ENCODE measurements at places on chromosomes 5 and 9. TPM values are rescaled to one million over a fixed set of nuclear protein-coding genes. Genes with fewer than 3 reads are reported as not detected.
A peak's percentile ranks its signal among the peaks of the same experiment; 100 is the strongest.

DNA sequence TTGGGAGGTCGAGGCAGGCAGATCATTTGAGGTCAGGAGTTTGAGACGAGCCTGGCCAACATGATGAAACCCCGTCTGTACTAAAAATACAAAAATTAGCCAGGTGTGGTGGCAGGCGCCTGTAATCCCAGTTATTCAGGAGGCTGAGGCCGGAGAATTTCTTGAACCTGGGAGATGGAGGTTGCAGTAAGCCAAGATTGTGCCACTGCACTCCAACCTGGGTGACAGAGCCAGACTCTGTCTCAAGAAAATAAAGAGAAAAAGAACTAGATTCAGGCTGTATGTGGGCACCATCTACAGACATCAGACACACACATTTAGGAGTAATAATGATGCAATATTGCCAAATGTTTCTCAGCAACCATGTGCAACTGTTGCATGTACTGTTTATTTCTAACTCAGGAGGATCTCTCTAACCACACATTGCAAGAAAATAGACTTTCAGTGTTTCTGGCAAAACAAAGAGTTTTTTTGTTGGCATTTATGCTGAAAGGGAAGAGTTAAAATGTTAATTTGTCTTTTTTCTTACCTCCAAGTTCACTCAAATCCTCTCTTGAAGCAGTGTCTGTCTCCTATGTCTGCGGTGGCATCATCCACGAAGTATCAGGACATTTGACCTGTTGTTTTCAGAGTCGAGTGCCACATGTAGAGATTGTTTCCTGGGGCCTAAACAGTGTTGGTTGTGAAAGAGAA lies 5.1 kb upstream of the ORM1 start:
- H3K27me3 ChIP-seq: no peaks in the 10 kb centered on the region
- no peak for DNase-seq
- no peaks in the 10 kb centered on the region for H3K36me3 ChIP-seq
- no peak overlapping the region for H3K4me3 ChIP-seq

DNA sequence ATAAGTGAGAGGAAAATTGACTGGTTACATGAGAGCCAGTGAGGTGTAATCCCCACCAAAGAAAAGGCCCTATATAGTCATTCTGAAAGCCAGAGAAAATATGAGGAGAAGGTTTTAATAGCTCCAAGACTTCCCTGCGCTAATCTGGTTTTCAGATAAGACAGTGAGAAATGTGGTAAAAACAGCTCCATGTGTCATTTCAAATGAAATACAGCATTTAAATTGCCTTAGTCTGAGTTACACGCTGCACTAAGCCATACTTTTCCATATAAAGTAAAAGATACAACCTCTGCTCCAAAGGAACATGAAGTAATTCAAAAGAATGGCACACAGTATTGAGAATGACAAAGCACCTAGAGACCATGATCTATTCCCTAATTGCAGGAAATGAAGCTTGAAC lies 378.0 kb upstream of the PDE4D start:
- H3K36me3 ChIP-seq: no peaks in the 10 kb centered on the region
- H3K4me1 ChIP-seq: no peaks in the 10 kb centered on the region
- H3K27me3 ChIP-seq: no peaks in the 10 kb centered on the region
- no peak overlapping the region for H3K4me3 ChIP-seq
- no peak overlapping the region for H3K27ac ChIP-seq
- DNase-seq: no peak

GRCh38 chr9:114785866-114786650 lies 19.8 kb downstream of the TNFSF15 start:
- peaks cover 17% of the 10 kb centered on the region for H3K36me3 ChIP-seq
- no peak for DNase-seq
- H3K4me1 ChIP-seq: no peaks in the 10 kb centered on the region

- DNase-seq: peak; percentile 76
- H3K4me3 ChIP-seq: no peak overlapping the region
These were observed 122.6 kb downstream of the APBA1 start for GRCh38 chr9:69549310-69550202.

GRCh38 chr9:13603921-13604320 lies 324.4 kb upstream of the MPDZ start:
- no peak overlapping the region for H3K27ac ChIP-seq
- H3K4me3 ChIP-seq: no peak overlapping the region
- no peaks in the 10 kb centered on the region for H3K36me3 ChIP-seq
- no peaks in the 10 kb centered on the region for H3K27me3 ChIP-seq
- H3K4me1 ChIP-seq: no peaks in the 10 kb centered on the region

GRCh38 chr9:124849801-124850200 lies 3.5 kb upstream of the WDR38 start:
- H3K4me1 ChIP-seq: peaks cover 5% of the 10 kb centered on the region
- no peak overlapping the region for H3K4me3 ChIP-seq
- H3K27ac ChIP-seq: no peak overlapping the region

- no peak overlapping the region for H3K27ac ChIP-seq
- no peak for DNase-seq
- H3K4me3 ChIP-seq: no peak overlapping the region
- H3K4me1 ChIP-seq: no peaks in the 10 kb centered on the region
- no peaks in the 10 kb centered on the region for H3K27me3 ChIP-seq
These were observed 623.5 kb upstream of the NUDT12 start for GRCh38 chr5:104186100-104186499.

DNA sequence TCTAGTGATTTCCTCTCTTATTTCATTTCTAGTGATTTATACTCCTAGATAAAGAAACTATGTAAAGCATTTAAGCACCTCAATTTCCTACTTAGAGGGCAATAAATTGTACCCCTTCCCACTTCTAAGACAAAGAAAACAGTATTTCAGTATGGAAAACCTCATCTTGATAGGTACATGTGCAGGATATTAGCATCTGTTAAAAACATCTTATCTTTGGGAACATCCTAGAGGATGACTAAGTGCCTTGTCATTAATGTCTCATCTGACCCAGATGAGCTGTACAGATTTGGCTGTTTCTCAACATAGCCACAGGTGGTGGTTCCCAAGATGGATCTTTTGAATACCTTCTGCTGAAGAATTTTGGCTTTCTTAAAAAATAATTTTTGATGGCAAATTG lies 5.7 kb downstream of the MEGF10 start:
- no peak for DNase-seq
- H3K27ac ChIP-seq: no peak overlapping the region
- no peaks in the 10 kb centered on the region for H3K4me1 ChIP-seq
- H3K36me3 ChIP-seq: no peaks in the 10 kb centered on the region
- H3K27me3 ChIP-seq: peaks cover 38% of the 10 kb centered on the region

GRCh38 chr5:1919750-1920149 lies 37.0 kb upstream of the IRX4 start:
- no peaks in the 10 kb centered on the region for H3K27me3 ChIP-seq
- no peak overlapping the region for H3K27ac ChIP-seq
- DNase-seq: no peak
- no peak overlapping the region for H3K4me3 ChIP-seq

GRCh38 chr5:54844266-54844665 lies 141.1 kb downstream of the ESM1 start:
- H3K27me3 ChIP-seq: peaks cover 18% of the 10 kb centered on the region
- no peak overlapping the region for H3K4me3 ChIP-seq
- DNase-seq: no peak
- peaks cover 15% of the 10 kb centered on the region for H3K4me1 ChIP-seq
- H3K36me3 ChIP-seq: no peaks in the 10 kb centered on the region

DNA sequence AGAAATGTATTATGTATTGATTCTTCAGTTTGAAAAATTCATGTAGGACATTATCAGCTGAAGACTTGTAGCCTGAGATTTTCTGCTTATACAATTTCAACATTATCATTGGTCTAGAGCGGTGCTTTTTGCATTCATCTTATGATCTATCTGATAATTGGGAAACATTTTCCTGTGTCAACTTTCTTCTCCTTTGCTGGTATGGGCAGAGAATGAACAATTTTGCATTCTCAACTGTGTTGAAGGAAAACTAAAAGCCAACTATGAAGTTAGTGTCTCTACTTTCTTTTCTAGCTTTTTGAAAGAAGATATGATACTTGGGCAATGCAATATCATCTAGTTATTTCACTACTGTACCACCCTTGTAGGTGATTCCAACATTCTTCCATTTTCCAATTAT lies 10.3 kb downstream of the ZFR start:
- H3K4me3 ChIP-seq: no peak overlapping the region
- DNase-seq: no peak
- H3K27ac ChIP-seq: no peak overlapping the region
- H3K4me1 ChIP-seq: peaks cover 17% of the 10 kb centered on the region
- no peaks in the 10 kb centered on the region for H3K27me3 ChIP-seq

DNA sequence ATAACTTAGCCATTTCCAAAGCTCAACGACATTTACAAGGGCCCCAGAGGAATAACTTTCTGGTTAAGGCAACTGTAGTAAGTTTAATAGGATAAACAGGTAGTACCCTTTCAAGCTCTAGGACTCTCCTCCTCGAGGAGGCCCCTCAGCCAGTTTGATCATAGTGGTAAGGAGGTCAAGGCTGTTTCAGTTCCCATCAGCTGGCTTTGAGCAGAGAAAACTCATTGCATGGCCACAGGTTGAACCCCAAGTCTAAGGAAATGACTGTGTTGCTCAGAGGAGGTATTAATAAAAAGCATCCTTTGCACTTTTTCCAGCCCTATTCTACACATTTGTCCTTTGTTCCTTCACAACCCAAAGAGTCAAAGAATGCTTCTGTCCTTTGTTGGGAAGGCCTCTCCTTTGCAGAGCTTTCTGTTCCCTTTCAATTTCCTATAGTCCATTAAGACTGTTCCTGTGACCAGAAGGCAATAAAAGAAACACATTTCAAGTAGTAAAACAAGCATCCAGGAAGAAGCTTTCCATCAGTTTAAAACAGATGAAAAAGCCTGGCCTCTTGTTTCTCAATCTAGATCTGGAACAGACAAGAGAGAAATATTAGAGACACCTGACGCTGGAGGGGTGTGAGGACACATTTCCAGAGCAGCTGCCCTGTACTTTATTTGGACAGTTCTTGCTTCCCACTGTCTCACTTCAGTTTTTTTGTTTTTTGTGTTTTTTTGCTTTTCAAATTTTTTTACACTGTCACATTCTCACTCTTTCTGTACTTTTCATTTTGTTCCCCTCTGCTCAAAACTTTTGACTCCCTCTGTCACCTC lies 54.1 kb downstream of the PRRC1 start:
- H3K27me3 ChIP-seq: peaks cover 14% of the 10 kb centered on the region
- no peak overlapping the region for H3K4me3 ChIP-seq
- peaks cover 8% of the 10 kb centered on the region for H3K4me1 ChIP-seq
- no peak for DNase-seq
- no peak overlapping the region for H3K27ac ChIP-seq

GRCh38 chr9:122322553-122322952 lies 48.3 kb upstream of the PTGS1 start:
- no peak for DNase-seq
- H3K4me1 ChIP-seq: peaks cover 4% of the 10 kb centered on the region
- no peak overlapping the region for H3K27ac ChIP-seq
- no peak overlapping the region for H3K4me3 ChIP-seq
- H3K27me3 ChIP-seq: no peaks in the 10 kb centered on the region

GRCh38 chr5:91493086-91493485 lies 110.0 kb upstream of the ARRDC3 start:
- no peak overlapping the region for H3K4me3 ChIP-seq
- no peak overlapping the region for H3K27ac ChIP-seq
- H3K4me1 ChIP-seq: peaks cover 2% of the 10 kb centered on the region
- DNase-seq: no peak

- no peaks in the 10 kb centered on the region for H3K27me3 ChIP-seq
- H3K36me3 ChIP-seq: peaks cover 49% of the 10 kb centered on the region
- H3K4me3 ChIP-seq: no peak overlapping the region
- peaks cover 5% of the 10 kb centered on the region for H3K4me1 ChIP-seq
- H3K27ac ChIP-seq: no peak overlapping the region
These were observed 30.8 kb downstream of the NAA35 start for GRCh38 chr9:85971731-85972130.

GRCh38 chr9:24218656-24219055 lies 327.0 kb downstream of the IZUMO3 start:
- H3K27ac ChIP-seq: no peak overlapping the region
- H3K36me3 ChIP-seq: no peaks in the 10 kb centered on the region
- H3K27me3 ChIP-seq: no peaks in the 10 kb centered on the region
- H3K4me3 ChIP-seq: no peak overlapping the region

DNA sequence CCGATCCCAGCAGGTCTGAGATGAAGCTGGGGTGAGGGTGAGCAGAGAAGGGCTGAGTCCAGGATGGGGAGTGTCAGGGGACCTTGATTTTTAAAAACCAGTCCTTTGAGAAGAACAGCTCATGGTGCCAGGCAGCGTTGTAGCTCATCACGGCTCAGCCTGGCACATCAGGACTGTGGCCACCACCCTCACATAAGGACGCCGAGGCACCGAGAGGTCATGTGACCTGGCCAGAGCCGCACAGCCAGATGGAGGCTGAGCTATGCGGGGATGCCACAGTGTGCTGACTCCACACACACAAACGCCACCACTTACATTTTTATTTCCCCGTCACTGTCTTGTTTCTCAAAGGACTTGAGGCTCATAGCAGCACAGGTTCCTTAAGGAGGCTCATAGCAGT lies 32.9 kb upstream of the CEP72 start:
- H3K36me3 ChIP-seq: peaks cover 1% of the 10 kb centered on the region
- H3K4me1 ChIP-seq: no peaks in the 10 kb centered on the region
- DNase-seq: no peak
- no peak overlapping the region for H3K27ac ChIP-seq
- no peak overlapping the region for H3K4me3 ChIP-seq

DNA sequence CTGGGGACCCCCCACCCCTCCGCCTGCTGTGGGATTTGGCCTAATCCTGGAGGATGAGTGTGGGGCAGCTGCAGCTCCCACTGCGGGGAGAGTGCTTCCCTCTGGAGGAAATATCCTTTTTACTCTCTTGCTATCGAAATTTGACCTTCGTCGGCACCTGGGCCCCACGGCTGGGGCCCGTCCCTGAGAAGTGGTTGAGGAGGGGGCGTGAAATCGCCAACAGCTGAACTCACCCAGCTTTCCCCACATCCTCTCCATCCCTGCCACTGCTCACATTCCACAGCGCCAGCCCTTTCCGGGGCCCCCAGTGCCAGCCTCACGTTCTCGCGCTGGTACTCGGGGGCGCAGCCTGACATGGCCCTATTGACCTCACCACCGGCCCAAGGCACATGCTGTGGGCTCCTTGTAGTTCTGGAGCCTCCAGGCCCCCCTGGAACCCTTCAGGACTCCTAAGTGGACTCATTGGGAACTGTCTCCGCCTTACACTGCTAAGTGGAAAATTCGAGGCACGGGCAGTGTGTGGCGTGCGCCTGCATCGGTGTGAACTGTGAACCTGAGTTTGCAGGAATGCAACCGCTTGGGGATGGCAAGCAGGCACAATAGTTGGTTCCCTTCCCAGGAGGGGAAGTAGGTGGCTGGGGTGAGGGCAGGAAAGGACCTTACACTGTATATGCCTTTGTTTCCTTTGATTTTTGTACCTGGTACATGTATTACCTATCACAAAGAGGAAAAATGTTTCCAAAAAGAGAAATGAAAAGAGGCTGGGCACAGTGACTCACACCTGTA lies 19.2 kb downstream of the FGFR4 start:
- H3K4me1 ChIP-seq: no peaks in the 10 kb centered on the region
- DNase-seq: no peak
- peaks cover 2% of the 10 kb centered on the region for H3K27me3 ChIP-seq
- no peaks in the 10 kb centered on the region for H3K36me3 ChIP-seq

The NMUR2 gene
- total RNA-seq: not detected

The CBY3 gene
- total RNA-seq: 0.63 TPM

The OLFML2A gene
- not detected for total RNA-seq

The FBP1 gene
- total RNA-seq: not detected
